Retinal pigment epithelial cell (primary cell): ENCODE measurements at places on chromosomes 12 and 14.
A peak's percentile ranks its signal among the peaks of the same experiment; 100 is the strongest.

GRCh38 chr14:93005135-93005813 is 82.3 kb downstream of the CHGA start:
- no peak for DNase-seq

- no peak for DNase-seq
Measured at GRCh38 chr12:128612150-128612850, 211.5 kb downstream of the SLC15A4 start.

DNA sequence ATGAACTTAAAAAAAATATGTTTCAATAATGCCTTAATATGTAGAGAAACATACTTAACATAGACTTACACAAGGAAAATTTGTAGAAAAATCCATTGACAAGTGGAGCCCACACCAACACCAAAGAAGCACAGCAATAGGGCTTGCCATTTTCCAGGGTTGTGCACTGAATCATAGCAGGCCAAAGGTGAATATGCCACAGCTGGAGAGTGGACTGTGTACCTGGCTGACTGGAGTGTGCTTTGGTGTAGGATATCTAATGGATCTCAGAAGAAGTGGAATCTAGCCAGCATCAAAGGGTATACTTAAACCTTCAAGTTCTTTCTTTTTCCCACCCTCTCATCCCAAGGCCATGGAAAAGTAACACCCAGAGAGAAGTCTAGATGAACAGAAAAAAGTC is 4.8 kb downstream of the RPL10L start:
- no peak for DNase-seq

DNA sequence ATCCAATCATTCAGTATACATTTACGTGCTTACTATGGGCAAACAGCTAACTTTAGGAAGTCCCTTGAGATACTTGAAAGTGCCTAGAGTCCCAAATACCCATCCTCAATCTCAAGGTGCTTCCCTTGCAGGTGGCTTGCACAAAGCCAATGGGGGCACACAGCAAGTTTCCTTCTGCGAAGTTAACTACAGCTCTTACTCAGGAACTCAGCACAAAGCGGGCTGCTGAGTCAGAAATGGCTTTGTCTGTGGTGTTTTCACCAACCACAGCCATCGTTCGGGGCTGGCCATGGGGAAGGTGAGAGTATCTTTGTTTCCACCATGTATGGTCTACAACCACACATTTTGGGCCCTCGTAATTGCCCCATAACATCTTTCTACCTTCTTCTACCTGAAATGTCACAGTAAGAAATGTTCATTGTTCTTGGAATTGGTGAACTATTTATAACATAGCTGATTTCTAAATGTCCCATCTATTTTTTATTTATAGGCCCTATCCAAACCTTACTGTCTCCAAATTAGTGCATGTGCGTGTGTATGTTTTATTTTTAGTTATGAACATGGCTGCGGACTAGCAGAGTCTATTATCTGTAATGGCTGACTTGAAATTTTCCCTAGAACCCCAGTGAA is 13.9 kb downstream of the MFAP5 start:
- no peak for DNase-seq

DNA sequence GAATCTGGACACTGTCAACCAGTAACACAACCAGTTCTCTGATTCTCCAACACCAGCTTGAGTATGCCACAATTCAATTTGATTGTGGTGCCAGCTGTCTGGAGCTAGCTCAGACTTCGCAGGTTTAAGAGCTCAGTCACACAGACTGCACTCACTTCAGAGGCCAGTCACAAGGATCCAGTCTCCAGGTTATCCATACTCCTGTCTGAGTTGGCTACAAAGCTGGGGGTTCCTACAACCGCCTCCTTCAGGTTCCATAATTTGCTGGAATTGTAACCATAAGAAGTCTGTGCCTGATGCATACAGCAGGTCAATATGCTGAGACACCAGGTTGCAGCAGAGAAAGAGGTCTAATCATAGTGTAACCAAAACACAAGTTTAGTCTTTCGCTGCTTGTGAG is 70.5 kb upstream of the CPSF6 start:
- DNase-seq = no peak

DNA sequence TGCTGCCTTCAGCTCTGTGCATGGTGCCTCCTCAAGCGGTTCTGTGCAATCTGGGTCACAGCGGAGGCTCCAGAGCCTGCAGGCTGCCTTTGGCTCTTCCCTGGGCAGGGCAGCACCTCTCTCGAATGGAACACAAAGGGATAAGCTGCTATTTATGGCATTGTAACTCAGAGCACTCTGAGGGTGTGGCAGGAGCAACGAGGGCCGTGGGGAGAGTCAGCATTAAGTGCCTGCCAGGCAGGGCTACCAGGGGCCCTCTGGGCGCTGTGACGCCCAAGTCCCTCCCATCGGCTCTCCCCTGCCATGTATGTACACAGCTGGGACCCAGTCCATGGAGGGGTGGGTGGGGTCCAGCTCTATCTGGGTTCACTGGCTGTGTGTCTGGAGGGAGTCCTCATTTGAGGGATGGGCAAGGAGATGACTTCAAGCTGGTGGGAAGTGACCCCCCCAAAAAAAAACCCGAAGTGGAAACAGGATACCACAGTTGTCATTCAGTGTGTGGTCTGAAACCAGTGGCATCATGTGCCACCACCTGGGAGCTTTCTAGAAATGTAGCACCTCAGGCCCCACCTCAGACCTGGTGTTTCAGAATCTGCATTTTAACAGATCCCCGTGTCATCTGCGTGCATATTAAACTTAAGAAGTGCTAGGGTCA is 44.0 kb upstream of the OAS1 start:
- DNase-seq = no peak

- no peak for DNase-seq
Measured at GRCh38 chr12:50555471-50555885, 50.7 kb downstream of the DIP2B start.

DNA sequence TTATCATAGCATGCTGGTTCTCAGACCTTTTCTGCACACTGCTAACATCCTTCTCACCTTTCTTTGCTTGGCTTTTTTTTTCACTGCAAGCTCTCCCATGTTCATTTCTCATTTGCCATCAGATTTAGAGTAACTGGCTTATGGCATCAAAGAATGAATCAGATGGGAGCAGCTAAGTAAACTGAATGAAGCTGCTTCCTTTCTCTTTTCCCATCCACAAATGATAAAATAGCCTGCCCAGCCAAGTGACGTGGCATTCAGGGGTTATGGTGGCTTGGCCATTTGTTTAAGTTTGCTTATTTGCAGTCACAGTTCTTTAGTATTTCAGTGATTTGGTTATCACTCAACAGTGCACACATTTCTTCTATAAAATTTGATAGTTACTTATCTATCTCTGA is 708.6 kb downstream of the DIO2 start:
- DNase-seq = no peak

DNA sequence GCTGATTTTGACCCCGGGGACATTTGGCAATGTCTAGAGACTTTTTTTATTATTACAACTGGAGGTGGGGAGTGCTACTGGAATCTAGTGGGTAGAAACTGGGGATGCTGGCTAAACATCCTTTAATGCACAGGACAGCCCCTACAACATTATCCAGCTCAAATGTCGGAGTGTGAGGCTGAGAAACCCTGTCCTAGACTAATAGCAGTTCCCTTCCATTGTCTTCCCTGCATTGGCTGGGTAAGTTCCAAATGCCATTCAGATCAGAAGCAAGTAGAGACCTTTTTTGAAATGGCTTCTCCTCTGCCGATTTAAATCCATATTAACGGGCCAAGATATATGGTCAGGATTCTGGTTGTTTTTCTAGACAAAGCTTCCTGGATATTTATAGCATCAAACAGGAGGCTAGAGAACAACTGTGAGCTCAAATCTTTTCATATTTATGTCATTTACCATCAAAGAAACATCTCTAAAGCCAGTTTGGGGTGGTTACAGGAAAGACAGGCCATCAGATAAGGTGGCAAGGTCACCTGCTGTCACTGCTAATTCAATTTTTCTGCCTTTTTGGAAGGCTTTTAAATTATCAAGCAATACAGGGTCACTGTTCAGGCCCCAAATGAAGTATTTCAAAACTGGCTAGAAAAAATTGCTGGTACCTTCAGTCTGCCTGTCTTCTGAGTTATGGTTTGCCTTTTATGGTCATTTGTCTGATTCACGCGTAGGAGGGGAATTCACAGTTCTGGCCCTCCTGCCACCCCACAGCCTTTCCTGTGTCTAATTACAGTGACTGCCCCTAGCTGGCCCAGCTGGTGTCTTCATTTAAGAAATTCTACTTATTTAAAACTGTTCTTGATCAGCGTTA is 20.1 kb upstream of the AKAP5 start:
- DNase-seq = peak; percentile 61

GRCh38 chr14:91177073-91178034 is 63.5 kb downstream of the DGLUCY start:
- peak; percentile 17 for DNase-seq

GRCh38 chr12:131564845-131565244 is 146.0 kb upstream of the SFSWAP start:
- no peak for DNase-seq

DNA sequence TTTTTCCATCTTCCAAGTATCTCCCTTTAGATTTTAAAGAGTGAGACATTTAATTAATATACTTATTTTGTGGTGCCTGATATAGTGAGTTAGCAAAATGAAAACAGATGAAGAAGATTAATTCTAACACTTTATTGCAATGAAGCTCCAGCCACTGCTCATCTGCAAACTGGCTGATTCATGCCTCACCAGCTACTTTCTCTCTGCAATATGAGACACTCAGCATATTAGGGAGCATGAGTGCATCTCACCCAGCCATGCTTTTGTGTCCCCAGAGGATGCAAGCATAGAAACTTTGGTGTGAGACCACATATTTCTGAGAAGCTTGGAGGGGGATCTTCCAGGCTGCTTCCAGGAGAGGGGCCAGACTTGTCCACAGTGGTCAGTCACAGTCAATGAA is 148.6 kb downstream of the BMP4 start:
- DNase-seq = no peak

DNA sequence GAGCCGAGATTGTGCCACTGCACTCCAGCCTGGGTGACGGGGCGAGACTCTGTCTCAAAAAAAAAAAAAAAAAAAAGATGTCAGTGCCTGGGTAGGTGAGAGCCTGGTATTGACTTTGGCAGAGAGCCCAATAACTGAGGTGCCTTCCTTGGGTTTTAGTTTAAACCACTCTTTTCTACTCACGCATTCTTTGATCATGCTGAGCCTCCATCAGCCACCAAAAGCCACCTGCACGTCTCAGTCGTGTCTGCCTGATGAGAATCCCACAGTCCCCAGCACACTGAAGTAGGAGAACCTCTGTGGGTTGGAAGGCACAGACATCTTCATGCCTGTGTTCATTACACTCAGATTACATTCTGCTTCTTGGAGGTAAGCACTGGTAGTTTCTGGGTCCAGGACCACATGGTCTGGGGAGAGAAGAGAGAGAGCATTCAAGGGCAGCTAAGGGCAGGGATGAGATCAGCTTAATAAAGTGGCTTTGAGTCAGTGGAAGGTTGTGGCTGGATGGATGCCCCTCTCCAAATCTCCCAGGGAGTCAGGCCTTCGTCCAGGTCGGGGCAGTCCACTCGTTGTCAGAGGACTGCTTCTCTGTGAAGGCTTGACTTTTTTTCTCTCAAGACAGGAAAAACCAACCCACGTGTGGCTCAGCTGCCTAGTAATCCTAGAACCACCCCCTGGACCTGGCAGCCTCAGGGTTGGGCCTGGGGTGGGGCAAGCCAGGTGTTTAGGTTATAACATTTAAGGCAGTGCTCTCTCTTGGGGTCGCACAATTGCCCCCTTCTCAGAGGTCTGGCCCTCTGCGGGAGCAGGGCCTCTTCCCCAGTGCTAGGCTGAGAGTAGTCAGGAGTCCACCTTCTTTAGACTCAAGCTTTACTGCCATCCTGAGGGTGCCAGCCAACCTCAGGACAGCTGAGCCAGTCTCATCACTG is 32.6 kb upstream of the MAX start:
- DNase-seq = no peak

DNA sequence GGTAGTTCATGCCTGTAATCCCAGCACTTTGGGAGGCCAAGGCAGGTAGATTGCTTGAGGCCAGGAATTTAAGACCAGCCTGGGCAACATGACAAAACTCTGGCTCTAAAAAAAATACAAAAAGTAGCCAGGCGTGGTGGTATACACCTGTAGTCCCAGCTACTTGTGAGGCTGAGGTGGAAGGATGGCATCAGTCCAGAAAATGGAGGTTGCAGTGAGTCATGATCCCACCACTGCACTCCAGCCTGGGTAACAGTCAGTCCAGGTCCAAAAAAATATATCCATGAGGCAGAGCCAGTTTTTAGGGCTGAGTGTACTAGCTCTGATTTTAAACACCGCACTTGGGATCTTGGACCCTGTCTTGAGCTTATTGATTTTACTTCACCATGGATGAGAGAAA is 30.6 kb upstream of the FICD start:
- DNase-seq = no peak

DNA sequence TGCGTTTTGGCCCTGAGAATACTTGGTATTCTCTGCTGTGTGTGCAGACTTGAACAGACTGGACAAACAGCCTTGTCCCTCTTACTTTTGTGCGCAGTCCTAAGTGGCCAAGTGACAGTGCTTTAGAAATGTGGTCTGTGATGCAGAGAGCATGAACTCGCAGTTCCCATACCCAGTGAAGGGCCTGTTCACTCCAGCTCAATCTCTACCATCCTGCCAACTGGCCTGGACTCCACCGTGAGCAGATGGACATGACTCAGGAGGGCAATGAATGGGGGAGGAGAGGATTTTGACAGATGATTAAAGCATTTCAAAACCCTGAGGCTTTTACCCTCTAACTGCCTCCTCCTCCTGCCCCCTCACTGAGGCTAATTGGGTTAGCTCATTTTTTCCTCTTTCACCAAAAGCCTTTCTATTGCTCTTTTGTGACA is 62.5 kb upstream of the PYGL start:
- DNase-seq = peak; percentile 69

- DNase-seq = no peak
Measured at GRCh38 chr12:95470300-95470699, 3.7 kb upstream of the METAP2 start.

GRCh38 chr14:105980224-105980623 is 453.8 kb downstream of the TMEM121 start:
- no peak for DNase-seq

GRCh38 chr12:89427508-89428156 is 75.3 kb upstream of the DUSP6 start:
- no peak for DNase-seq

DNA sequence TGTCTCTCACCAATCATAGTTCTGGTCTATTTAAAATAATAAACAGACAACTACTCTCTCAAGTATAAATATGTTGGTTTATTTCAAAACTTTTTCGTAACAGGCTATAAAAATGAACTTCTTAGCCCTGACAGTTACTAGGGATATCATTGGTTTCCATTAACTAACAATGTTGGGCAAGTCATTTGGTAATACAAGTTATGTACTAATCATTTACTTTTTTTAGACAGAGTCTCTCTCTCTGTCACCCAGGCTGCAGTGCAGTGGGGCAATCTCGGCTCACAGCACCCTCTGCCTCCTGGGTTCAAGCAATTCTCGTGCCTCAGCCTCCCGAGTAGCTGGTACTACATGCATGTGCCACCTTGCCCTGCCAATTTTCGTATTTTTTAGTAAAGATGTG is 14.6 kb upstream of the KANSL2 start:
- no peak for DNase-seq
